Cardiac muscle cell (in vitro differentiated cells and primary cell): ENCODE measurements at places on chromosomes 13 and 19.

DNA sequence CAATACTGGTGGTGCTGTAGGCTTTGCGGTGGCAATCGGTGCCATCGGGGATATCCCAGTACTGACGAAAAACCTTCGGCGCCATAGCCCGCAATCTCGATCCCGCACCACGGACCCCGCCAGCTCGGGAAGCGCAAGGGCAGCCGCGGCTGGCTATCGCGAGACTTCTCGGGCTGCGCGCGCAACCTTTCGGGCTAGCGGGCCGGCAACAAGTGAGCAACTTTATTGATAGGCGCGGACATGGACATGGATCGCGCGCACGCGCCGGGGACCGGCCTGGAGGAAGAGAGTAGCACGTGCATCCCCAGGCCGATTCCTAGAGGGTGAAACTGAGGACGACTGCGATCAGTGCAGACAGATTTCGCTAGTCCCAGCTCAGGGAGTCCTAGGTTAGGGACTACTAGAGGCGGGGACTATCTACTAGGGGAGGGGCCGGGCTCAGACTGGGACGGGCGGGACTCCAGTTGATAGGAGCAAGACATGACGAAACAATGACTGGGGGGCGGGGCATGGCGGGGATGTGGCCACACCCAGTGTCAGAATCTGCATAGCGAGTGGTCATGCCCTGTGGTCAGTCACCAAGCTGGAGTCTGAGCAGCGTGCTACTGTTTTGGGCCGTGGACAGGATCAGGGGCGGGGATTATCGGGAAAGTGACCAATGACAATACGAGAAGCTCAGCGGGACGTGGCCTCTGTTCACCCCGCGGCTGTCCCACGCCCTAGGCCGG, at the start of gene NDUFA11:
Gene NDUFA11 (minus strand): TSS at position 167 of the 728 bp plus-strand sequence. CDS start 82 bp downstream, at position 85.
- H3K27ac ChIP-seq = peak within 1 kb of the TSS; percentile 93
- peak within 1 kb of the TSS; percentile 85 for H3K4me3 ChIP-seq
- H3K36me3 ChIP-seq = no peaks in the 10 kb centered on the region
- peak; percentile 98 for DNase-seq
- H3K4me1 ChIP-seq = peaks cover 5% of the 10 kb centered on the region

- no peak for DNase-seq
- no peak overlapping the region for H3K27ac ChIP-seq
- H3K27me3 ChIP-seq = no peaks in the 10 kb centered on the region
- no peak overlapping the region for H3K4me3 ChIP-seq
- H3K36me3 ChIP-seq = no peaks in the 10 kb centered on the region
Observed at GRCh38 chr13:92414851-92415250, 811.8 kb upstream of the GPC6 start.

- peaks cover 22% of the 10 kb centered on the region for H3K4me1 ChIP-seq
- no peak overlapping the region for H3K4me3 ChIP-seq
- no peak for DNase-seq
- H3K36me3 ChIP-seq = peaks cover 9% of the 10 kb centered on the region
- no peaks in the 10 kb centered on the region for H3K27me3 ChIP-seq
Observed at GRCh38 chr19:58560921-58561320, 2.5 kb upstream of the UBE2M start.

GRCh38 chr13:109761695-109762094, 24.7 kb downstream of the IRS2 start:
- no peak overlapping the region for H3K4me3 ChIP-seq
- peaks cover 4% of the 10 kb centered on the region for H3K4me1 ChIP-seq
- DNase-seq = no peak
- H3K27ac ChIP-seq = no peak overlapping the region
- no peaks in the 10 kb centered on the region for H3K27me3 ChIP-seq

GRCh38 chr19:29410601-29411000, 115.2 kb upstream of the VSTM2B start:
- no peak overlapping the region for H3K27ac ChIP-seq
- no peak for DNase-seq
- H3K4me1 ChIP-seq = no peaks in the 10 kb centered on the region
- no peak overlapping the region for H3K4me3 ChIP-seq
- H3K27me3 ChIP-seq = no peaks in the 10 kb centered on the region
- H3K36me3 ChIP-seq = no peaks in the 10 kb centered on the region

- no peaks in the 10 kb centered on the region for H3K36me3 ChIP-seq
- no peaks in the 10 kb centered on the region for H3K27me3 ChIP-seq
- H3K27ac ChIP-seq = no peak overlapping the region
Observed at GRCh38 chr13:39297023-39297422, 258.8 kb downstream of the NHLRC3 start.

GRCh38 chr19:18060472-18060871, 26.3 kb downstream of the IL12RB1 start:
- no peak overlapping the region for H3K27ac ChIP-seq
- H3K4me1 ChIP-seq = no peaks in the 10 kb centered on the region
- no peak for DNase-seq
- H3K27me3 ChIP-seq = no peaks in the 10 kb centered on the region

GRCh38 chr19:5091684-5092480, 123.0 kb downstream of the KDM4B start:
- no peak for DNase-seq
- H3K4me3 ChIP-seq = no peak overlapping the region
- peaks cover 21% of the 10 kb centered on the region for H3K4me1 ChIP-seq
- H3K27me3 ChIP-seq = no peaks in the 10 kb centered on the region
- no peaks in the 10 kb centered on the region for H3K36me3 ChIP-seq
